ENCODE measurements at places on chromosomes 5 and 9. TPM values are rescaled to one million over a fixed set of nuclear protein-coding genes. Genes with fewer than 3 reads are reported as not detected.

DNA sequence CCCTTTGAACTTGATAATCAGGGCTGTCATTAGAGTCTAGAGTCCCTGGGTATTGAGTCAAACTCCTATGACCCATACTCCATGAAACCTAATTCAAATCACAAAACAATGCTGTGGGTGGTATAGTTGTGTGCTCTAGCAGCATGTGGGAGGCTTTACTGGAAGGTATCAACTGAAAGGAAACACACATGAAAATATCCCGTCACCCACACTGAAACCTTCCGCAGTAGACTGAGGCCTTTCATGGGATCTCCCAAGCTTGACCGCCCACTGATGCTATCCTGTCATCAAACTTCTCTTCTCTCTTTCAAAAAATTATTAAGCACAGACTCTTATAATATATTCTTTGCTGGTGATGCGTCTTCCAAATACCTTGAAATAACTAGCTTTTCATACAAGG lies 569.1 kb upstream of the MEF2C start:
- no peaks in the 10 kb centered on the region for H3K27me3 ChIP-seq
- H3K4me1 ChIP-seq = no peaks in the 10 kb centered on the region
- no peaks in the 10 kb centered on the region for H3K36me3 ChIP-seq
- DNase-seq = no peak

DNA sequence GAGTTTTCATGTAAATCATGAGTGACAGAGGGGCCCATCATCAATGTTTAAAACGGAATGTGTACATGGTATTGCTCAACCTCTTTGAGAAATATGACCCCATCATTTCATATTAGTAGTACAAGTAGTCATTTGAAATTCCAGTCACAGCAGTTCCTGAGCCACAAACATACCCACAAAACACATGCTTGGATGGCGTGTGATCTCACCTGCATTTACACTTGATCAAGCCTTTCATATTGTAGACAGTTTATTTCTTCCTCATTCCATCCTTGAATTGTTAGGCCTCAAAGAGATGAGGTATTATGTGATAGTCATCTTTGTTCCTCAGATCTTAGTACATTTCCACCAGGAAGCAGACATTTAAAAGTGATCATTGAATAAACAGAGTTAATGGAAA lies 96.8 kb upstream of the TAS2R1 start:
- H3K36me3 ChIP-seq = no peaks in the 10 kb centered on the region
- no peak for DNase-seq
- no peak overlapping the region for H3K27ac ChIP-seq
- no peaks in the 10 kb centered on the region for H3K27me3 ChIP-seq

The FAXDC2 gene
- total RNA-seq = not detected

- no peaks in the 10 kb centered on the region for H3K4me1 ChIP-seq
- H3K36me3 ChIP-seq = no peaks in the 10 kb centered on the region
- H3K4me3 ChIP-seq = no peak overlapping the region
Measured at GRCh38 chr9:34551751-34552605, 29.2 kb upstream of the ENHO start.

DNA sequence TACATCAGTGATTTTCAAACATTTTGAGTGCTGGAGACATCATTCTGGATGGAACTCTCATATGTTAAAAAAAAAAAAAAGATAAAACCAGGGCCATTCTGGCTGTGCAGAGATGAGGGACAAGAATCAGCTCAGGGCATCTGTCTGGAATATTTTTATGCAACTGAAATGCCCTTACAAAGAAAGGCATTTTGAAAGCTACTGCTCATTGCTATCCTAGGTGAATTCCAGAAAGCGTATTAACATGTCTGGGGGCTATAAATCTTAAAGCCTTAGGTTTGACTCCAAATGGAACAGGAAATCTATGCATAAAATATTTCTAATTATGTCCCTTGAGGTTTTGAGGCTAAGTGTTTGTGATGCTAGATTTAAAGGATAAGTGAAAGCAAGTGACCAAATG lies 14.9 kb upstream of the PCSK1 start:
- no peak overlapping the region for H3K4me3 ChIP-seq
- H3K4me1 ChIP-seq = no peaks in the 10 kb centered on the region
- no peak overlapping the region for H3K27ac ChIP-seq
- H3K36me3 ChIP-seq = no peaks in the 10 kb centered on the region
- H3K27me3 ChIP-seq = peaks cover 18% of the 10 kb centered on the region

DNA sequence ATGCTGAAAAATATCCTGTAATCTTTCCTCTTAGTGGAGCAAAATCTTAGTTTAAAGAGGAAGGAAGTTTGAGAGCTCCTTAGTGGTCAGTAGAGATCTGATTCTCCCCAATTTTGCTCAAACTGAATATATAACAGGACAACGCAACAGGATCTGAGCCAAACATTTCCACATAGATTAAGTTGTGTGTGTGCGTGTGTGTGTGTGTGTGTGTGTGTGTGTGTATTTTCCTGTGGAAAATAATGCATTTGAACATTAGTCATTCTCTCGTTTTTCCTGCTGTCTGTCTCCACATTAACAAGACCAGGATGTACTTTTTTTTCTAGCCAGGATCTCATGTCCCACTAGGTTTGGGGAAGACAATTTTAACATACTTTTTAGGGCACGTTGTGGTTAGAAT lies 312.1 kb upstream of the CDH18 start:
- no peaks in the 10 kb centered on the region for H3K4me1 ChIP-seq
- H3K36me3 ChIP-seq = no peaks in the 10 kb centered on the region
- no peak for DNase-seq
- H3K27ac ChIP-seq = no peak overlapping the region
- no peak overlapping the region for H3K4me3 ChIP-seq
- no peaks in the 10 kb centered on the region for H3K27me3 ChIP-seq

The DBN1 gene
- total RNA-seq = 15.9 TPM

The LECT2 gene
- total RNA-seq = not detected

DNA sequence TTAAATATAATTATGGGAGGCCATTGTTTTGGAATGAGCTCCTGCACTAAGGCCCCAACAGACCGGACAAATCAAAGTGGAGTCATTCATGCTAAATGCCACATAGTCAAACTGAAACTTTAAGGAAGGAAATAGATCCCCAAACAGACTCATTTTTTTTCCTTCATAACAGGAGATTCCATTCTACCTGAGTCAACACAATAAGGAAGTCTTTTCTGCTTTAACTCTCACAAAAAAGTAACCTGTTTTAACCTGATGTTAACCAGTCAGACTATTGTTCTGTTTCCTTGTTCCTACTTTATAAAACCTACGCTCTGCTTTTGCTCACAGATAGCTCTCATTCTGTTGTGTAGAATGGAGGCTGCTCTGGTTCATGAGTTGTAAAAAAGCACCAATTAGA lies 234.9 kb downstream of the YTHDC2 start:
- H3K27ac ChIP-seq = no peak overlapping the region
- H3K36me3 ChIP-seq = no peaks in the 10 kb centered on the region
- H3K4me1 ChIP-seq = no peaks in the 10 kb centered on the region
- H3K4me3 ChIP-seq = no peak overlapping the region
- H3K27me3 ChIP-seq = no peaks in the 10 kb centered on the region

The STING1 gene
- 344 TPM for total RNA-seq

DNA sequence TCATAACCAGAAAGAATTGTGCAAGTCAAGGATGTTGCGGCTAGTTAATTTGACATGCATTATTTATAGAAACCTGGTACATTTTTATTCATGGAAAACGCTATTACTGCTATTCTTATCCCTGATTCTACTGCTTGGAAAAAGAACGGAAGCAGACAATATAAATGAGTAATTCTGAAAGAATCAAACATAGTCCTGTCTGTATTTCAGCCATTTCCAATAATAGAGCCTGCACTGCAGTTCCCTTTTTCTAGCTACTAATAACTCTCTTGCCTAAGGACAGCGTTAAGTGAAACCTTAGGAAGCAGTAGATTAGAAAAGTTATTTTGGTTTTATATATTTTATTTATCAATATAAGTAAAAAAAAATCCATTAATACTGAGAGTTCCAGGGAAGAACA lies 414.9 kb downstream of the CYLC2 start:
- no peak for DNase-seq
- no peaks in the 10 kb centered on the region for H3K36me3 ChIP-seq
- H3K27me3 ChIP-seq = no peaks in the 10 kb centered on the region
- H3K4me3 ChIP-seq = no peak overlapping the region
- H3K4me1 ChIP-seq = no peaks in the 10 kb centered on the region
- H3K27ac ChIP-seq = no peak overlapping the region

The CKMT2 gene
- total RNA-seq = not detected

DNA sequence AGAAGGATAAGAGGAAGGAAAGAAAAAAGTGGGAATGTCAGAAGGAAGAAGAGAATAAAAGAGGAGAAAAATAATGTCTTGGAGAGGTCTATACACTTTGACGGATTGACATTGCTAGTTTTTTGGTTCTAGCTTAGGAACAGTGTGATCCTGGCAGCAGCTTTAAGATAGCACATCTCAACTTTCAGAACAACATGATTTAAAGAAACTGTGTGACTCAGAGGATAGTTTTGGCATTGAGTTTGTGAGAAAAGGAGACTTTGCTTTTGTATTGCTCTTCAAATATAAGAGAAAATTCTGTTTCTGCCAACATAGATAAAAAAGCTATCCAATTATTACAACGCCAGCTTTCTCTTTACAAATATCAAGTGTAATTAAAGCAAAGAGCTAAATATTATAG lies 260.7 kb upstream of the ARRDC3 start:
- DNase-seq = no peak
- no peak overlapping the region for H3K27ac ChIP-seq
- no peaks in the 10 kb centered on the region for H3K27me3 ChIP-seq
